ENCODE measurements at places on chromosomes 11 and 22.

DNA sequence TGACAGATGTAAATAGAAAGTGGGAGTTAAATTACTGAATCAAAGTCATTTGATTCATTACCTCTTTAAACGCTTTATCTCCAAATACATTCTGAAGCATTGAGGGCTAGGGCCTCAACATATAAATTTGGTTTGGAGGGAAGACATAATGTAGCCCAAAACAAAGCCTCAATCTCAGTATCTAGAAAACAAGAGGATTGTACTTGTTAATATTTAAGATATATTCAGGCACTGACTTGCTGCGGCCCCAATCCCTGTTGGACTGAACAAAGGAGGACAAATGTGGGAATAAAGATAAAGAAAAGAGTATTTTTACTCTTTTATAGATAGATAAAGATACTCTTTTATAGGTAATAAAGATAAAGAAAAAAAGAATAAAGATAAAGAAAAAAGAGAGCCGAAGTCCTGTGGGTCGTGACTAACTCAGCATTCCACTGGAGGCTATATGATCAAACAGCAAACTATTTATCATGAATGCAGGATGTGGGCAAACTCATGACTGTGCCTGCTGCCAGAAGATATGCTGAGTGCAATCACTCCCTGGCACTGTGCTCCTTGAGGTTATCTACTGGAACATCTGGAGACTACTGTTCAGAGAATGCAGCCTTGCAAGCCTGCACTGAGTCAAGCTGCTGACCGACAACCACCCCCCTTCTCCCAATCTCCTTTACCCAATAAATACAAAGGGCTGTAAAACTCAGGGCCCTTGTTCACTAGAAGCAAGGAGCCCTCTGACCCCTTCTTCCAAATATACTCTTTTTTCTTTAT lies 6.9 kb downstream of the OR10V1 start:
- no peak for DNase-seq

GRCh38 chr11:9821008-9821752 lies 157.3 kb downstream of the SWAP70 start:
- DNase-seq = no peak

- DNase-seq = no peak
Measured at GRCh38 chr22:49583886-49584505, 243.7 kb downstream of the BRD1 start.

DNA sequence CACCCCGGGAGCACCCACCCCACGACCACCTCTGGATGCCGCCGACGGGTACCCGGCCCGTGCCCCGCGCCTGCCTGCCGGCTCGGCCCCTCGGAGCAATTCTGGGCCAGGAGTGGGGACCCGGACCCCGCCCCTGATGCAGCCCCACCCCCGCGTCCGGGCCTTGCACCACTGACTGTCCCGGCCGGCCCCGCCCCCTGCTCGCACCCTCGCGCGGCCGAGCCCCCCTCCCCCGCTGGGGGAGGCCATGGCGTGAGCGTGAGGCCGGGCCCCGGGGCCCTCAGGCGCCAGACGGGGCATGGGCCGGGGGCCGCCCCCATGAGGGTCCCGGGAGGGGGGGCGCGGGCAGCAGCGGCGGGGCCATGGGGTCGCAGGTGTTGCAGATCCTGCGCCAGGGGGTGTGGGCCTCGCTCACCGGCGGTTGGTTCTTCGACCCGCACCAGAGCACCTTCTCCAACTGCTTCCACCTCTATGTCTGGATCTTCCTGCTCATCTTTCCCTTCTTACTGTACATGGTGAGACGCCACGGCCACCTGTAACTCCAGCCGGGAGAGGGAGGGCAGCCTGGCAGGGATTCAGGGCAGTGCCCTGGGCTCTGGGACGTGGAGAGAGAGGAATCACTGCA lies 486 bp downstream of the PCNX3 start:
- DNase-seq = no peak

DNA sequence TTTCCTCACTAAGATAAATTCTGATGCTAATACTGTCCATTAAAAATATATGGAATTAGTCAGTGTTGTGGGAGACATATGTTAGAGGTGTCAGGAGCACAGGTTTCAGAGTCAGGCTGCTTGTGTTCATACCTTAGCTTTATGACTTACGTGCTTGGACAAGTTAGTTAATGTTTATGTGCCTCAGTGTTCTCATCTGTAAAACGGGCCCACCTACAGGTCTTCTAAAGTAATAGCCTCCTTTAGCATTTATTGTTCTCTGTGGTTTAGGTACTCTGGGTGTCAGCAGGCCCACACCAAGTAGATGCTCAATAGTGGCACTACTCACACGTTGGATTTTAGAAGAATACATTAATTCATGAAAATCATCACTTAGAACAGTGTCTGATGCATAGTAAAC lies 308.7 kb upstream of the ZC3H12C start:
- DNase-seq = no peak

DNA sequence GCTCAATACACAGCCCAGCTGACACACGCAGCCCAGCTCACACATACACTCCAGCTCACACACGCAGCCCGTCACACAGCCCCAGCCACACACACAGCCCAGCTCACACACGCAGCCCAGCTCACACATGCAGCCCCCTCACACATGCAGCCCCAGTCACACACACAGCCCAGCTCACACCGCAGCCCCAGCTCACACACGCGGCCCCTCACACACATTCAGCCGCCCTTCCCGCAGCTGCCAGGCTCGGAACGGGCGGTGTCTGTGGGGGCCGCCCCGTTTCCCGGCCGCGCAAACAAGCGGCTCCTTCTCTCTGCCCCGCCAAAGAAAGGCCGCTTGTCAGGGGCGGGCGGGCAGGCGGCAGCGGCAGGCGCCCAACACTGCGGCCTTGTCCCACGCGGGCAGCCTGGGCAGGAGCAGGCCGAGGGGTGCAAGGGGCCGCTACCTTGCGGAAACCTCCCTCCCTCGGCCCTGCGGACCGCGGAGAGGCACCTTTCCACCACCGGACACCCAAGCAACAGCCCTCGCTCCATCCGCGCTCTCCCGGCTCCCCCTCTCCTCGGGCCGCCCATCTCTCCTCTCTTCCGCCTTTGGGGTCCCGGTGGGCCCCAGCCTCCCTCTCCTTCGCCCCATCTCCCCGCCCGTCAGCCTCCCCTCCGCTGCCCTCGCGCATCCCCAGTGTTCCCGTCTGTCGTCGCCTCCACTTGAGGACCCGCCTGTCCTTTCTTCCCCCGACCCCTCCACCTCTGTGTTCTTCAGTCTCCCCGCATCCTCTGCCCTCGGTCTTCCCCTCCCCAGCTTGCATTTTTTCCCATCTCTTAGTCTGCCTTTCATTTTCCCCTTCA lies 2.2 kb downstream of the PHLDB1 start:
- DNase-seq = no peak
